Activated CD8-positive, alpha-beta T cell treated with anti-CD3 and anti-CD28 coated beads, Interleukin-2, amount 10 ng/mL, durations not matched to agents 7 days and 5 days (primary cell): ENCODE measurements at places on chromosomes 1 and 21.

GRCh38 chr1:35655196-35655595 is 13.9 kb upstream of the PSMB2 start:
- DNase-seq = no peak

- no peak for DNase-seq
Observed at GRCh38 chr1:119366424-119366823, 2.2 kb upstream of the HAO2 start.

DNA sequence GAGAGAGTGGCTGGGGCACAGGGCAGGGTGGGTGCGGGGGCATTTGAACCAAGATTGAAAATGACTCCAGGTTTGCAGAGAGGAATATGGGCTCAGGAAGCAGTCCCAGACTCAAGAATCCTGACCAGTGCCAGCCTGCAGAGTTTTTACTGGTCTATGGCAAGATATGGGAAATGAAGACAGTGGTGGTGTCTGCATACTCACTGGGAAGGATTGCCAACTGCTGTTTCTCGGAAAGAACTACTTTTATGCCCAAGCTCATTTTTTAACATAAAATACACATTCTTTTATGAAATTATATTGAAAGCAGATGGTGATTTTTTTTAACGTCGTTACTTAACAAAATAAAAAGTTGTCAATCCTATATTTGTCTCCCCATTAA is 401.8 kb downstream of the CAMTA1 start:
- DNase-seq = no peak

DNA sequence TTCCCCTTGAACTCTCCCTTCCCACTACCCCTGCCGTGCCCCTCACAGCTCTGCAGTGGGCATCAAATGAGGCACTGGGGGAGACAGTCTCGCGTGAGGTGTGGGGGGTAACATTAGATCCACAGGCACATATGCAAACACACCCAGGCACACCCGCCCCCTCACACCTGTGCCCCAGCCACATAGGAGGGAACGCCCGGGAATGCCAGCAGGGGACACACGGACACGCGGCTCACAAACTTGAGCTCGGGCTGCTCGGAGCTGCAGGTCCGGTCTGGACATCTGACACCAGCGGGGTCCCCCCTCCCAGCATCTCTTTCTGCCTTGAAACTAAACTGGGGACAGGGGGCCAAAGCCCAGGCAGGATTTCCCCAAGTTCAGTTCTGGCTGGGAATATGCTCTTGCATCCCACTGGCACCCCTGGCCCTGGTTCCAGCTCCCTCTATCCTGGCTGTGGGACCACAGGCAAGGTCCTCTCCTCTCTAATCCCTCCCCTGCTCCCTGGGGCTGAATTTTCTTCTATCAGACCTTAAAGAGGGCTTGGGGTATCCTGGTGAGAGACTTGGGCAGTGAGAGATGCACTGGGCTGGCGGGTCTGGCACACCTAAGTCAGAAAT is 30.6 kb downstream of the CDCP2 start:
- DNase-seq = no peak

- DNase-seq = no peak
Observed at GRCh38 chr1:30460661-30461060, 262.7 kb downstream of the MATN1 start.

DNA sequence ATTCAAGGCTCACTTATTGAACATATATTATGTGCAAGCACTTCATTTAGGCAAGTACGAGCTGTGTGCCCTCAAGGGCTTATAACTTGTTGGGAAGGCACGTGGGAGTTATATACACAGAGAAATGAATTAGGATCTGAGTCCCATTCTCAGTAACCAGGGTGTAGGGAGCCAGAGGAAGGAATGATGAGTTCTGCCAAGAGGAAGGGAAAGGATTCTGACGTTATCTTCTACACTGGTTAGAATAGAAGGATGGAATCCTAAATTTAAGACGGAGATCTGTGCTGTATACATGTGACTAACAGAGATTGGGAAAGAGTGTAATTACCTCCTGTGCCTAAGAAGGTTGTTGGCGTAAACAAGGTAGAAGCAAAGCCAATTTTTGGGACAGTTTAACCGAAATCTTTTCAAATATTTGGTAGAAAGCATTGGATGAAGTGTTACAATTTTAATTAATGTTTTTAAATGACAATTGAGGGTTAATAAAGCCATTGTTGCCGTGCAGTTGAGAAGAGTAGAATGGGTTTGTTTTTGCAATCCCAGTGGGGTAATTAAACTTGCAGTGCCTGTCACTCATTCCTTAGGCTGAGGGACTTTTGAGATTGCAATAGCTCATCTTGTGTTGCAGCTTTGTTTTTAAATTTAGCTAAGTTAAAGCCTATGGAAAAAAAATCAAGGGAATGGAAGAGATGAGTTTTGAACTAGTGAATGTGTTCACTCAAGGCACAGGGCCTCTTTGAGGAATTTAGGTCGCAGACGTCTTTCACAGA is 177.2 kb downstream of the NFIA start:
- no peak for DNase-seq

DNA sequence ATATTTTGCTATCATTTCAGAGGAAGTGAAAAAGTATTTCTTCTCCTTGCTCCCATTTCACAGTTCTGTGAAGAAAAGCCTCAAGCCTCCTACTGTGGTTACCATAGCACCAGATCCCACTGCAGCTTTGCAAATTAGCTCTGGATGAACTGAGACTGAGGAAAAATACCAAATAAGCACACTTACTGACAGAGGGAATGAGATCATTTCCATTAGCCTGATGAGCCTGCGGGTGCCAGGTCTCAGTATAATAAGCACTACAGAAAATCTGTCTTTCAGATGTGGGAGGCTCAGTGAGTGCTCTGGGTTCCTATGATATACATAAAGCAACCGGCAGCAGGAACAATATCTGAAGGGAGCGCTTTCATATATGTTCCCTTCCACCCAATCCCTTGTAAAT is 21.4 kb downstream of the XKR8 start:
- DNase-seq = no peak

- DNase-seq = no peak
Observed at GRCh38 chr1:235421751-235422150, 54.5 kb downstream of the TBCE start.

DNA sequence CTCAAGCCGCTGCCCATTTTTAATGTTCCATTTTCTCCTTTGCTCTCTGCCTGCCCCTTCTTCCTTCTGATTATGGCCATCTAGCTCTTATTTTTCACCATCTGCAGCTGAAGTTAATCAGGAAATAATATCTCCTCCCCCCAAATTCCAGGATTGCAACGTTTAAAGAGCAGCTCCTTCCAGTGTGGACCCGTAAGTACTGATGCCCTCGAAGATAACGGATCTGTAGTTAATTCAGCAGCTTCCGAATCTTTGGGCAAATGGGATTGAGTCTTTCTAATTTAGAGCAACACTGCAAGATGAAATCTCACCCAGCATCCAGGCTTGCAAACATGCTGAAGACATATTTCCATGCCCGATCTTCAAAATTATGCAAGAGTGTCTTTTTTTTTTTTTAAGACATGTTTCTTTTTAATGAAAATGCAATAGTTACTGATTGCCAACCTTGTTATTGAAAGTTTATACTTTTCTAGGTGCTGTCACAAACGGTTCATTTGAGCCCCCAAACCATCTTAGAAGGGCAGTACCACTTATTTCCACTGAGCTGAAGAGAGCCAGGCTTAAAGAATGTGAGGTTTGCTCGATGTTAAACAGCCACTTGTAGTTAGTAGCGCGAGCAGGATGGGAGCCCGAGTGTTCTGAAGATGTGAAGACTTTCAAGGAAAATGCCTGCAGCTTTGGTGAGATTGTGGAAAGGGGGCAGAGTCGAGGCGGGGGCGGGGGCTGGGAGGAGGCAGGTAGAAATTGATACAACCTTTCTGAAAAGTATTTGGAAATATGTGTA is 10.9 kb upstream of the RCAN3 start:
- no peak for DNase-seq

GRCh38 chr1:110677526-110677925 is 2.8 kb upstream of the KCNA3 start:
- no peak for DNase-seq

DNA sequence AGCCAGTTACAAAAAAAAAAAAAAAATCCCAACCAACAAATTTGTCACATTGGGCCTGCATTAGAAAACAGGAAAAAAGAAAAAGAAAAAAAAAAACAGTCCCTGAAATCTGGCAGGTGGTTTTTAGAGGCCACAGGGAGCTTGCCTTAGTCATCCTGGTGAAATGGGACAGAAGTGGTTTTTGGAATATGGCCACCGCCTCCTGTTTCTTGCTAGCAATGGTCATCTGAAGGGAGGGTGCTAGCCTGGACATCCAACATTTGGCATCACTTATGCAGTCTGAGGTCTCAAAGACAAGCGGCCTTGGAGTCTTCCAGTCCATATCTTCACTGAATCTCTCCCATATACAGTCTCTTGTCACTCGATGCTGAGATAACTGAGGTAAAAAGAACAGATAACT is 20.1 kb upstream of the NKAIN1 start:
- no peak for DNase-seq

DNA sequence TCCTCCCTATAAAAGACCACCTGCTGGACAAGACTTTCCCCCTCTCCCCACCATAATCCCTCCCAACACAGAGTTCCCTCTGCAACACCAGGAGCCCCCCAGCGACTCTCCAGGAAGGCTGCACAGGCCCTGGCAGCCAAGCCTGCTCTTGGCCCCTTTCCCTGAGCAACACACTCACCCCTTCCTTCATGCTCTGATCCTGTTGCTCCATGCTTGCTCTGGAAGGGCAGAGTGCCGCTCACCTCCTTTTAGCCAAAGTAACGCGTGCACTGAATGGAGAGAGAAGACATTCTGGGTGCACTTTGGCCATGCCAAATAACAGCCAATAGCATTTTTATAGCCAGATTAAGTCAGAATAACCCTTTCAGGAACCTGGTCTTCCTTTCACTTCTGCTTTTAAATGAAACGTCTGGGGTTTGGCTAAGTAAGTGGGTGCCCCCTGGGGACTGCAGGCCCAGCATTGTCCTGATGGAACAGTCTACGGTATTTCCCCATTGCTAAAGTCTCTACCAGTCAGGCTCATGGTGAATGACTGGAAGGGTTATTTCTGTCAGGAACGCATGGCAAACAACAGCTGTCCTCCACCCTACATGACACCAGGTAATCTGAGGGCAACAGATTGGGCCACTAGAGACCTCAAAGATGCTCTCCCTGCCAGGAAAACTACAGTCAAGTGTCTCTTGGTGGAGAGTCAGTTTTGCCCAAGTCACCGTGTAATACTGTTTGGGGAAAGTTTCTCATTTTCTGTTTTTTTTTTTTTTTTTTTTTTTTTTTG is at the start of gene SLC2A5:
Gene SLC2A5 (minus strand): TSS at position 310 of the 775 bp plus-strand sequence. CDS start 99 bp downstream, at position 211.
- no peak for DNase-seq

DNA sequence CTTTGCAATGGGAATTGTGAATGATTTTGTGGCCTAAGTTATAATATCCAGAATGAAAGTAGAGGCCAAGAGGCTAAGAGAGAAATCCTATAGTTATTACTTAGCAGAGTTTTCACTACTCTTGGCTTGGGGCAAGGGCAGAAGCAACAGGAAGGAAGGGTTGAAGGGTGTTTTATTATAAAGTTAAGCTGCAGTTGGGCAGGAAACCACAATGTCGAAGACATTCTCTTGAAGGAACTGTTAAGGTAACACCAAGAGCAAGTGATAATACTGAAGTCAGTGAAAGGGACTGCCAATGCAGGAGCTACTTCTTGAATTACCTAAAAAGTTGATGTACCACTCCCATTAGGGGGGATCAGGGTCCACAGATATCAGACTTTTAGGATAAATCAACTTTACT is 8.3 kb downstream of the XCL2 start:
- DNase-seq = peak; percentile 75

DNA sequence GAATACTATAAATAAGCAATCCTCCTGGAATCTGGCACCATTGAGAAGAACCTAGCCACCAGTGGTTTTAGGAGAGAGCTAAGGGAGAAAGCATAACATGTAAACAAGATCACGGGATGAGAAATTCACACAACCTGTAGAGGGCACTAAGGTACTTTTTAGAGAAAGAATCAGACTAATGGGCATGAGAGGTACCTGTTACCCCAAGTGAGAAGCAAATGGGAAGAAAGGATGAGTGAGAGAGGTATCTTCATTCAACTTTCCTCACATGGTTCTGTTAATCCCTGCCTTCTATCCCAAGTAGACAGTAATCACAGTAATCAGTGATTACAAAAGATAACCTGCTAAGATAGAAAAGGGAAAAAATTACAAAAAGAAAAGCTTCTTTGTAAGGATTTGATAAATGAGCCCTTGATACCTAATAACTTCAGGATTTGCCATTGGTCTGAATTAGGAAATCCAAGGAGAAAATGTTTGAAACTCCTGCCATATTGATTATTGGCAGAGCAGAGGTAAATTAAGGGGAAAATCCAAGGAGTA is 251.1 kb upstream of the ADGRL2 start:
- DNase-seq = no peak

DNA sequence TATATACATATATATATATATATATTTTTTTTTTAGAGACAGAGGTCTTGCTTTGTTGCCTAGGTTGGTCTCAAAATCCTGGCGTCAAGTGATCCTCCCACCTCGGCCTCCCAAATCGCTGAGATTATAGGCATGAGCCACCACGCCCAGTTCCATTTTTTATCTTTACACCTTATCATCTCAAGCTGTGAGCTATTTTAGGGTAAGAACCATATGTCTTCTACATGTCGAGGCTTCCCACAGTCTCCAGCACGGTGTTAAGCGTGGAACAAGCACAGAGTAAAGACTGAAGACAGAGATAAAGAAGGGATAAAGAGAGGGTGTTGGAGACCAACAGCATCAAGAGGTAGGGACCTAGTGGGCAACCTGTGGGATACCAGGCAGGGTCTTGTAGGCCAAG is 14.2 kb downstream of the ARHGEF2 start:
- DNase-seq = no peak

DNA sequence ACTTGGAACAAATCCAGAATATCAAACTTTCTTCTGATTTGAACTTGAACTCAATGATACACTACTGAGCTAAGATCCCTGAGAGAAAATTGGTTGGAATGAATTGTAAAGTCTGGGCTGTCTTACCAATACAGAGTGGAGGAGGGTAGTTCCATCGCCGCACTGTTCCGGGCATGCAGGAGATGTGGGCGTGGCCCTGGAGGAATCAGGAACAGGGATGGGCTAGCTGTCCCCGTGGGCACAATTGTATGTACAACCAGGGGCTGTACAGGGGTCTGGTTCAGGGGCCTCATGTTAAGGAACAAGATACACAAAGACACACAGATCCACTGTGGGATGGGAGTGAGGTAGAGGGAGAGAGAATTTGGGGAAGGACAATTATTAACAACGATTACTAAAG is 144.3 kb downstream of the ZSCAN20 start:
- DNase-seq = no peak

GRCh38 chr1:204151552-204152309 is at the start of gene ETNK2:
ETNK2 (minus strand) TSS chr1:204152044; CDS start chr1:204151852, 192 bp downstream.
- DNase-seq = peak; percentile 31

- no peak for DNase-seq
Observed at GRCh38 chr1:214066936-214067335, 79.2 kb downstream of the PROX1 start.
